Progenitor cell of endocrine pancreas (in vitro differentiated cells): ENCODE measurements at places on chromosomes 3 and 15. TPM values are rescaled to one million over a fixed set of nuclear protein-coding genes. Genes with fewer than 3 reads are reported as not detected.

The STRC gene
- total RNA-seq = 0.81 and 1.6 TPM in 2 replicates

The ITGA11 gene
- total RNA-seq = not detected in 2 replicates

The KIF23 gene
- 26.5 and 28.4 TPM in 2 replicates for total RNA-seq

The GOLGA6L10 gene
- total RNA-seq = 8.7 and 9.5 TPM in 2 replicates

The CCRL2 gene
- total RNA-seq = not detected in 2 replicates

The CCDC174 gene
- 25.7 and 25.8 TPM in 2 replicates for total RNA-seq

The ARPP21 gene
- total RNA-seq = not detected in 2 replicates

The PPCDC gene
- 16.5 and 18.0 TPM in 2 replicates for total RNA-seq

The PLCH1 gene
- total RNA-seq = 13.6 and 14.2 TPM in 2 replicates

The SLC30A4 gene
- total RNA-seq = 6.7 and 7.7 TPM in 2 replicates

The ITIH1 gene
- total RNA-seq = 11.3 and 14.1 TPM in 2 replicates

The C2CD4B gene
- total RNA-seq = 0.53 and 0.69 TPM in 2 replicates

The FBXO40 gene
- total RNA-seq = not detected in 2 replicates

The WDR93 gene
- 0.91 and 1.3 TPM in 2 replicates for total RNA-seq

The MME gene
- total RNA-seq = 0.93 TPM in 2 replicates

DNA sequence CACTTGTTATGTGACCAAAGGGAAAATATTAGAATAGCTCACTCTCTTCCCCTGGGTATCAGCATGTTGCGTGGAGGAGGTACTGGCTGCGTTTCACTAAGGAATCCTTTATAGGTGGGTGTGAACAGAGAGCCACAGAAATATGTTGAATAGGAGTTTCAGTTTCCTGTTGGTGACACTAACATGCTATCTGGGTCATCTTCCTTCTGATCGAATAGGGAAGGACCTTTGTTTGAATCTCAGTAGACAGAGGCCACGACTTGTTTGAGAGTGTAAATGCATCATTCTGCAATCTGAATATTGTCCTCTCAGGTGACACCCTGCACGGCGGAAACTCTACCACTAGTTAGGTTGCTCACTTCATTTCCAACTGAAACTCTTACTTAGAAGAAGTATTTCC, 157.9 kb upstream of the SLC2A2 start:
- no peak overlapping the region for H3K4me3 ChIP-seq
- no peak overlapping the region for H3K27ac ChIP-seq
- DNase-seq = no peak
- H3K4me1 ChIP-seq = peaks cover 14% of the 10 kb centered on the region

GRCh38 chr15:75594276-75594675, 15.2 kb upstream of the PTPN9 start:
- H3K27me3 ChIP-seq = no peaks in the 10 kb centered on the region
- no peak overlapping the region for H3K4me3 ChIP-seq
- peaks cover 21% of the 10 kb centered on the region for H3K4me1 ChIP-seq
- peaks cover 20% of the 10 kb centered on the region for H3K36me3 ChIP-seq
- H3K27ac ChIP-seq = no peak overlapping the region

DNA sequence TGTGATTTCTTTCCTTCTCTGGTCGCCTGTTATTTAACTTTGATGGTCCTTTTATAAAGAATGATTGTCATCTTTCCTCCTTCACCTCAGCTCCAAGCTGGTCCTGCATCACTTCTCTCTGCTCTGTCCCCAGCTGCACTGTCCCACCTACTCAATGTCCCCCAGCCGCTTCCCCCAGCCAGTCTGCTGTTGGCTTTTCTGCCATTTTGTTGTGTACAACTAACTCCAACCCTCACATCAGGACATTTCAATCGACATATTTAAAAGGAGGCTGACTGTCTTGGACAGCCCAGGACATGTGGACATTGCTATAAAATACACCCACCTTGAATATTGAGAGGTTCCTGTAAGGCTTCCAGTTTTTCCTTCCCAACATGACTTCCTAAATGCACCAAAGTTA, 193.8 kb upstream of the RGMA start:
- H3K4me3 ChIP-seq = no peak overlapping the region
- H3K27ac ChIP-seq = no peak overlapping the region
- H3K36me3 ChIP-seq = no peaks in the 10 kb centered on the region

- H3K36me3 ChIP-seq = no peaks in the 10 kb centered on the region
- H3K4me1 ChIP-seq = peaks cover 51% of the 10 kb centered on the region
- no peak for DNase-seq
- no peaks in the 10 kb centered on the region for H3K27me3 ChIP-seq
- H3K4me3 ChIP-seq = no peak overlapping the region
- H3K27ac ChIP-seq = peak overlapping the region; percentile 70
These were observed 9.8 kb downstream of the LRIG1 start for GRCh38 chr3:66490984-66491383.

- H3K4me3 ChIP-seq = no peak overlapping the region
- no peaks in the 10 kb centered on the region for H3K36me3 ChIP-seq
- DNase-seq = no peak
- no peak overlapping the region for H3K27ac ChIP-seq
These were observed 80.7 kb downstream of the FMN1 start for GRCh38 chr15:33113666-33114373.

- H3K4me3 ChIP-seq = no peak overlapping the region
- H3K4me1 ChIP-seq = peaks cover 11% of the 10 kb centered on the region
- H3K27ac ChIP-seq = peak overlapping the region; percentile 4
These were observed 28.8 kb downstream of the ATG7 start for GRCh38 chr3:11300970-11301369.

DNA sequence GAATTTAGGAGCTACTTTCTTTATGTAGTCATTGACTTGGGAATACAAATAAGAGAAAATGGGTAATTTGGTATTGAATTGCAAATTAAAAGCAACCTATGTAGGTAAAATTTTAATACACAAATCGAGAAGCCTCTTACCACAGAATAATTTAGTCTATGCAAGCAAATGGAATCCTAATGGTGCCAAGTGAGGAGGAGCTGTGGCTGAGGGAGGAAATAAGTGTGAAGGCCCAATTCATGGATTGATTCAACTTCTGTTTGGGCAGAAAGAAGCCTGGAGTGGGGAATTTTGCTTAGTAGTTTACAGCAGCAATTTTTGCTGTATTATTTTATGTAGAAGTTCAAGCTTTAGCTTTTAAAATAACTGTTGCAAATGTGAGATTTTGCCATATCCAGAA, 291.9 kb downstream of the OXSM start:
- H3K27ac ChIP-seq = no peak overlapping the region
- no peak for DNase-seq
- H3K4me1 ChIP-seq = peaks cover 3% of the 10 kb centered on the region
- no peaks in the 10 kb centered on the region for H3K27me3 ChIP-seq
- H3K36me3 ChIP-seq = peaks cover 2% of the 10 kb centered on the region

DNA sequence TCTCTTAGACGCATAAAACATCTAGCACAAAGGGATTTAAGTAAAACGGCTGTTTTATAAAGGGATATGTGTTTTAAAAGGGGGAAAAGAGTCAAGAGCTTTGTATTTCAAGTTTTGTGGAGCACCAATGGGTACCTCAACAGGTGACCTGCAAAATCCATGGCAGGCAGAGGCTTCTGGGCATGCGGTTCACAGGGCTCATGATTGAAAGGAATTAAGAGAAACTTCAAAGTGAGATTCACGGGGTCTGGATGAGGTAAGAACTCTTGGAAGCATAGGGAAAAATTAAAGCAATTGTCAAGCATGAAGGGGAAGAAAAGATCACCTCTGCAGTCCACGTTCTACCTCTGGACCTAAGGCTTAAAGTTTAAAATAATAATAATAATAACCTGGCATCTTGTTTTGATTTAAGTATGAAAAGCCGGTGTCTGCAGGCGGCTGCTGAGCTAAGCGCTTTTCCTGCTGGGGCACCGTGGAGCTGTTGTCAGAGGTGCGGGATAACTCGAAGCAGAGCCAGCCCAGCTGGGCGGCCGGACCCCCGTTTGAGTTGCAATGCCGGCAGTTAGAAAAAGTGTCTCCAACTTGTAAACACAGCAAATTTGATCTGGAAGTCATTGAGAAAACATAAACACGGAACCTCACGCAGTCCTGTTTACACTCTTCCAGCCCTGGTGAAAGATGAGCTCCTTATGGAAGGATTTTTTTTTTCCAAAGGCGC, 40.5 kb downstream of the HES1 start:
- no peak overlapping the region for H3K27ac ChIP-seq
- no peak for DNase-seq
- no peaks in the 10 kb centered on the region for H3K36me3 ChIP-seq
- no peak overlapping the region for H3K4me3 ChIP-seq
- peaks cover 9% of the 10 kb centered on the region for H3K4me1 ChIP-seq

DNA sequence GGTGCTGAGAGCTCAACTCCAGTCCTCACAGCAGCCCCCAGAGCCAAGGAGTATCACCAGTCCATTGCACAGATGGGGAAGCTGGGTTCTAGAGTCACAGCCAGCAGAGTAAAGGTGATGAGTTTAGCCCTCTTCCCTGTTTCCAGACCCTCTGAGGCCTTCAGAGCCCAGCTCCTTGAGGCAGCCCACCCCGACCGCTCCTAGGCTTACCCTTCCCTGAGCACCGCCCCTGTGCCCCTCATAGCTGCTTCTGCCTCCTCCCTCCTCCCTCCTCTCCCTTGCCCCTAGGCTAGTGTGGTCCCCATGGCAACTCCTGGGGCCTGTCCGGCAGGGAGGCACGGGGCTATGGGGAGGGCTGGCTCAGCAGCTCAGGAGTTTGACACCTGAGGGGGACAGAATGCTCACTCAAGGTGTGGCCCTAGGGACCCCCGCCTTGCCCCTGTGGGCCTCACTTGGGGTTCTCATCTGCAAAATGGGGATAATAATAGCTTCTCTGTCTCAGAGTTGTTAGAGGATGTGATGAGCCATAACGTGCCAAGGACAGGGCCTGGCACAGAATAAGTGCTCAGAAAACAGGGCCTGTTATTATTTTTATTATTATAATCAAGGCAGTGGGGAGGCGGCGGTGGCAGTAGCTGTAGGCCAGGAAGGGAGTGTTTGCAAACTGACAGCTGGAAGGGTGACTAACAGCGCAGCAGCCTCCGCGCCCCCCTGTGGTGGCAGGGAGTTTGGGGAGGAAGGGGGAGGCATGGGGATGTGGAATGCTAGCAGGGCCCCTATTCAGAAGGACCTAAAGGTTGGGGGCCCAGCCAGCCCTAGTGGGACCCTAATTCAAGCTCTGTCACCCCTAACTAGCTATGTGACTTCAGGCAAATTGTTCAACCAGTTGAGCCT, 11.5 kb downstream of the CSK start:
- H3K27me3 ChIP-seq = no peaks in the 10 kb centered on the region
- H3K27ac ChIP-seq = no peak overlapping the region
- no peak overlapping the region for H3K4me3 ChIP-seq
- DNase-seq = no peak
- no peaks in the 10 kb centered on the region for H3K36me3 ChIP-seq

- no peak overlapping the region for H3K4me3 ChIP-seq
- H3K27ac ChIP-seq = no peak overlapping the region
- no peaks in the 10 kb centered on the region for H3K27me3 ChIP-seq
These were observed 46.6 kb downstream of the DPPA2 start for GRCh38 chr3:109269577-109270275.

DNA sequence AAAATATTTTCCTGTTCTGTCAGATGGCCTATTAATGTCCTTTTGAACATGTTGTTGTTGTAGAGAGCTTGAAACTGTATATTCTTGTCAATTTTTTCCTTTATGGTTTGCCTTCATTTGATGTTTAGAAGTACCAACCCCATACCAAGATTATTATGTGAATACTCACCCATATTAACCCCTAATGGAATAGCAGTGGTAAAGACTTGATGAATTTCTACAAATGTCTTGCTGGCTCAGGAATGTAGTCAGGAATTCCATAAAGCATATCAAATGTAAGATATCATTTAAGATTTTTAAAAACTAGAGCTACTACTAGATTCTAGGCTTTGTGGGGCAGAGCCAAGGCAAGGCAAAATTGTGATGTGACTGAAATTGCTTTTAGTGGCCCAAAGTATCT, 30.0 kb downstream of the MYO5A start:
- no peak overlapping the region for H3K4me3 ChIP-seq
- no peak overlapping the region for H3K27ac ChIP-seq
- DNase-seq = no peak
- H3K4me1 ChIP-seq = no peaks in the 10 kb centered on the region
- H3K36me3 ChIP-seq = peaks cover 2% of the 10 kb centered on the region
- no peaks in the 10 kb centered on the region for H3K27me3 ChIP-seq

DNA sequence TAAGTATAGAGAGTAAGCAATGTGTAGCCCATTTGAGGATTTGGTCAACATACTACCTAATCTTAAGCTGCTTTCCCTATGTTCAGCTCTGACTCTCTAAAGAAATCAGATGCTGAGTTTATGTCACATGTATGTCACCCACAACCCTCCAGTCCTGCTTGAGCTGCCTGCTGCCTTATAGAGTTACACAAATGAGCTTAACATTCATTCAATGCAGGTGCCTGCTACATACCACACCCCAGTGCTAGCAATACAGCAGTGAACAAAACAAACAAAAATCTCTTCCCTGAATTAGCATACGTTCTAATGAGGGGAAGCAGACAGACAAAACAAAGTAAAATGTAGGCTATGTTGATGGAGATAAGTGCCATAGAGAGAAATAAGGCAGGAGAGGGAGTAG, 93.0 kb downstream of the HHLA2 start:
- DNase-seq = no peak
- no peak overlapping the region for H3K4me3 ChIP-seq
- H3K27ac ChIP-seq = no peak overlapping the region

DNA sequence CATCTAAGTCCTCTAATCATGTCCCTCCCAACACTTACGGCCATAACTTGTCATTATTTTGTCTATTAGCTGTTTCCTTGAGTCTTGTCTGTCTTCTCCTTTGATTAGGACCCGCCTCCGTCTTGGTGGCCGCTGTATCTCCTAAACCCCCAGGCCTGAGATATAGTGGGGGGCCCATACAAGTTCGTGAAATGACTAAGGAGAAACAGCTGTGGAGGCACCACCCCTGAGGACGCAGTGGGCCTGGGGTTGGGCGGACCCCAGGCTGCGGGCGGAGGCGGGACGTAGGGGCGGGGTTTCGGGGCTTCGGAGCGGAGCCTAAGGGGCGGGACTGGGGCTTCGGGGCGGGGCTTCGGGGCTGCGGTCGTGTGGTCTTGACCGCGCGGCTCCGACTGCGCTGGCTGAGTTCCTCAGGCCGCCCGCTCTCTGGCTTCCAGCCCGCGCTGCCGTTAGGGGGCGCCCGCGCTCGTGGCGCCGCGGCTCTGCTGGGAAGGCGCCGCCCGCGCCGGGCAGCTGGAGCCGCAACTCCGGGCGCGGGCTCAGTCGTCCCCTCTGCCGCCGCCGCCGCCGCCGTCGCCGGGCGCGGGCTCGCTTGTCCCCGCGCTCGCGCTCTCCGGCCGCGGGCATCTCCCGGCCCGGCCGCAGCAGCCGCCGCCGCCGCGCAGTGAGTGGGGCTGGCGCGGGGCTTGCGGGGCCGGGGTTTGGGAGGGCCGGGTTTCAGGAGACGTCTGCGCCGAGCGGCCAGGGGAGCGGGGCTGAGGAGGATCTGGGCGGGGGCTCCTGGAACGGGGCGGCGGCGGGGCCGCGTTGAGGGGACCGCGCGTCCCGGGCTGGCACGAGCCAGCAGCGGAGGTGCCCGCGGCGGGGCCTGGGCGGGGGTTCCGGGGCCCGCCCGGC, at the start of gene KCTD6:
TSS of gene KCTD6 (plus strand) at position 591 of the 897 bp plus-strand sequence. CDS start 6,660 bp downstream, outside the sequence.
- peaks cover 17% of the 10 kb centered on the region for H3K27me3 ChIP-seq
- no peaks in the 10 kb centered on the region for H3K36me3 ChIP-seq
- peak; percentile 97 for DNase-seq
- H3K4me1 ChIP-seq = peaks cover 41% of the 10 kb centered on the region
- H3K27ac ChIP-seq = peak within 1 kb of the TSS; percentile 85
- H3K4me3 ChIP-seq = peak within 1 kb of the TSS; percentile 87

GRCh38 chr15:29103824-29104565, 165.6 kb downstream of the NSMCE3 start:
- H3K36me3 ChIP-seq = peaks cover 8% of the 10 kb centered on the region
- peak overlapping the region; percentile 37 for H3K27ac ChIP-seq
- H3K27me3 ChIP-seq = no peaks in the 10 kb centered on the region
- peak; percentile 85 for DNase-seq
- no peak overlapping the region for H3K4me3 ChIP-seq

- no peak overlapping the region for H3K27ac ChIP-seq
- no peak for DNase-seq
- peaks cover 44% of the 10 kb centered on the region for H3K27me3 ChIP-seq
- no peaks in the 10 kb centered on the region for H3K36me3 ChIP-seq
- no peak overlapping the region for H3K4me3 ChIP-seq
These were observed 207.5 kb downstream of the SV2B start for GRCh38 chr15:91307601-91308000.
